ENCODE measurements at places on chromosomes 2 and 18.

DNA sequence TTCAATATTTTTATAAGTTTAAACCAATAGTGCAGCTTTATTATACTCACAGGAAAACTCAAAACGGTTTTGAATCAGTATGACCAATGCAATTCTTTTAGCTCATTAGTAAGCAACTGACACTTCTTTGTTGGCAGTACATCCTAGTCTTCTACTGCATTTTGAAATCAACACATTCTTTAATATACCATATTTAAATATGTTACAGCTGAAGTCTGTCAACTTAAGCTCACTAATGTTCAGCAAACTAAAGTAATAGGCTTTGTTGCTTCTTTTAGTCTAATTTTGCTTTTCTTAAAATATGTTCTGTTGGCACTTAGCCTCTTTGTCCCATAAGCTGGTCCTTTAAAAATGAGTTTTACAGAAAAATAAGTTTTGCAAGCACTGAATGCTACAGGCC lies 55.4 kb upstream of the CCBE1 start:
- no peak for DNase-seq

DNA sequence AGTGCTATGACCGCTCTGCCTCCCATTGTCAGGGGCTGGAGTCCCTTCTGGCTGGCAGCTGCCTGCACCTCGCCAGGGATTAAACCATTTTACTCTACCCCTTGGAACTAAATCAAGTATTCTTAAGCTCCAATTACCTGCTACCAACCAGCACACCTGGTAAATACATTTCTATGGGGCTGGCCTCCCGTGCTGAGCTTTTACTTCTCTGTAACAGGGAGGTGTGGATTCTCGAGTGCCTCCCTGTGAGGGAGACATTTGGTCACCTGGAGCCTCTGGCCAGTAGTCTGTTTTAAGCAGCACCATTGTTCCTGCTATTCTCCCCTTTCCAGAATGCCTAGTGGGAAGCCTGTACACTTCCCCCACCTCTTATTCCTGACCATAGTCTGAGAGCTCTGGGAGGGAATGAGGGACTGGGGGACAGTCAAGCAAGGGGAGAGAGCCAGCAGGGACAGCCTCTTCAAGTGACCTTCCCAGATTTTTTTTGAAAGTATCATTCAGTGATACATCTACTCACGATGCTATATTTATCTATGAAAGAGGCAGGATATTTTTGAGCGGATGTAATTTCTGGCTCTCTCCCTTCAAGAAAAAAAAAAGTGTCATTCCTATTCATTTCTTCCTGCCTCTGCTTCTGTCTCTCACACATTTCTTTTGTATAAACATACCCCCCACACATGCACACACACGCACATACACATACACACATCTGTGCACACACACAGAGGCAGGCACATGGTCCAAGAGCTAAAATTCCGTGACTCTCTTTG lies 112.8 kb downstream of the CAPN13 start:
- DNase-seq: no peak

DNA sequence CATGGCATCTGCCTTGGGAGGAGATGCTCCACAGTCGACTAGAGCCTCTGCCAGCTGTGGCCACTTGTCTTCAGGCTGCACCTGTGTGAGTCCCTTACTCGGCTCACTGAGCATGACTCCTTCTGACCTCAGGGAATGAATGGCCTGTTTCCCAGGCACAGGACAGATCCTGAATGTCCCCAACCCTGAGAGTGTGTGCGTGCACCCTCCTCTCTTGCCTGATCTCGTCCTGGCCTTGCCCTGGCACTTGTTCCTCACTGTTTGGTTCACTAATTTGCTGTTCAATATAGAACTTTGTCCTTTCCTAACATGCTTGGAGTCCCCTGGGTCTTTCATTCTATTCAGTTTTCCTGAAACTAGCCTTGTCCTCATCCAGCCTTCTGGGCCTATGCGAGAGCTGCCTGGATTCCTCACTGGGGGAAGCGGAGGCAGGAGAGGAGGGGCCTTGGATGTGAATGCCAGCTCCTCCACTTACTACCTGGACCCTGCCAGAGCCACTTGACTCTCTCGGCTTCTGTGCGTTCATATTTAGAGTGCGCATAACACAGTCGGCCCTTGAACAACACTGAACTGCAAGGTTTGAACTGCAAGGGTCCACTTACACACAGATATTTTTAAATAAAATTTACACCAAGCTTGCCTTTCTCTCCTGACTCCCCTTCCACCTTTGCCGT lies 184.8 kb downstream of the ACKR3 start:
- no peak for DNase-seq

DNA sequence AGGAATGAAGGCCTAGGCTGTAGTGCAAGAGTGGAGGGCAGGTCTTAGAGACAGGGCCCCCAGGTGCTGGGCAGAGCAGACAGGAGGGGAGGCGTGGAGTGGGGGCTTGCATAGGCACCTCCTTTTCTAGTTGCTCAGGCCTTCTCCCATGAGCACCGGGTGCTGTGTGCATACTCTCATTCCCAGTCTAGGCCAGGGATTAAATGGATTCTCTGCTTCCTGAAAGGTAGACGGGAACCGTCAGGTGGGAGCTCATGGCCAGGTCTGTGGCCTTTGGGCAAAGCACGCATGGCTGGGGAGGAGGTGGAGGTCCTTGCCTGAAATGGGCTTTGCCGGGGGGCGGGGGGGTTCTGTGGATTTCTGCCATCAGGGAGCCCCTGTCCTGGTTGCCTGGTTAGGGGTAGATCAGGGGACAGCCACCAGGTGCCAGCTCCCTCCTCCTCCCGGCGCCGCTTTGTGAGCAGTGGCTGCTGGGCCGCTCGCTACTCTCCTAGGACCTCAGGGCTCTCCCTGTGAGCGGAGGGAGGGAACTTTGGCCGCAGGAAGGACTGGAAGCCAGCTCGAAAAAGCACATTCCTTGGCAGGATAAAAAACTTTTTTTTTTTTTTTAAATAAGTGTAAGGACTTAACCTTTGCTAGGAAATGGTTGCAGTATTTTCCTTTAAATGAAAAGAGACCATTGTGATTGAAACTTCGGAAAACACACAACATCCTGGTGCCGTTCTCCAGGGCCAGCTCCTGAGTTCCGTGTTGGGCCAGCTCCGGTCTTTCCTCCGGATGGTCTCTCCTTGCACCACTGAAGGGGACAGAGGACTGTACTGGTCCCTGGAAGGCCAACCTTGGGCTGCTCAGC lies 82.8 kb upstream of the HAAO start:
- DNase-seq: no peak

DNA sequence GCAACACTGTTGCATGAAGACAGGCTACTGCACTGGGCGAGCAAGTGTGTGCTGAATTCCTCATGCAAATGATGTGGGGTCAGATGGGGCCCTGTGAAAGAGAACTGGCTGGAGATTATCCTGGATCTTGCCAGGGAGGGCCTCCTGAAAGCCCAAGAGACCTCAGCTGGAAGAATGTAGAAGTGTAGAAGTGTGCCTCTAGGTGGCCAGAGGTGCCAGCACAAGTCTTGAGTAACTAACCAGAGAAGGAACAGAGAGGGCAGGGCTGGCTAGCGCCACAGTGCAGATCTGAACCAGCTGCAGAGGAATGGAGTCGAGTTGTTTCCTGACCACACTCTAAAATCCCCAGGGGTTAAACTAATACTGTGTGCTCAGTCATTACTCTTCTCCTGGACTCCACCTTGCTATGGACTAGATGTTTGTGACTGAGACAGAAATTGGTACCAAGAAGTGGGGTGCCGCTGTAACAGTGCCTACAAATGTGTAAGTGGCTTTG lies 399.3 kb downstream of the LRATD1 start:
- DNase-seq: no peak

GRCh38 chr2:129803032-129803431 lies 176.4 kb upstream of the RAB6C start:
- DNase-seq: no peak

- DNase-seq: no peak
These were observed 15.4 kb downstream of the EVA1A start for GRCh38 chr2:75545387-75545786.

- DNase-seq: no peak
These were observed 104.6 kb upstream of the TEX51 start for GRCh38 chr2:126793885-126794613.

DNA sequence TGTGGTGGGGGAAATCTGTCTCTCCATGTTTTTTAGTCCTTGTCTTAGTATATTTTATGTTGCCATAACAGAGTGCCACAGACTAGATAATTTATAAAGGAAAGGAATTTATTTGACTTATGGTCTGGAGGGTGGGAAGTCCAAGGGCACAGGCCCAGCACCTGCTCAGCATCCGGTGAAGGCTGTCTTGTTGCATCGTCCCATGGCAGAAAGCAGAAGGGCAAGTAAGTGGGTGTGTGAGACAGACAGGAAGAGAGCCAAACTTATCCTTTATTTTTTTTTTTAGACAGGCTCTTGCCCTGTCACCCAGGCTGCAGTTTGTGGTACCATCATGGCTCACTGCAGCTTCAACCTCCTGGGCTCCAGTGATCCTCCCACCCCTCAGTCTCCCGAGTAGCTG lies 98.1 kb downstream of the HS1BP3 start:
- DNase-seq: no peak

Measured in T-cell (primary cell).